ENCODE measurements at places on chromosomes 7 and 10.

DNA sequence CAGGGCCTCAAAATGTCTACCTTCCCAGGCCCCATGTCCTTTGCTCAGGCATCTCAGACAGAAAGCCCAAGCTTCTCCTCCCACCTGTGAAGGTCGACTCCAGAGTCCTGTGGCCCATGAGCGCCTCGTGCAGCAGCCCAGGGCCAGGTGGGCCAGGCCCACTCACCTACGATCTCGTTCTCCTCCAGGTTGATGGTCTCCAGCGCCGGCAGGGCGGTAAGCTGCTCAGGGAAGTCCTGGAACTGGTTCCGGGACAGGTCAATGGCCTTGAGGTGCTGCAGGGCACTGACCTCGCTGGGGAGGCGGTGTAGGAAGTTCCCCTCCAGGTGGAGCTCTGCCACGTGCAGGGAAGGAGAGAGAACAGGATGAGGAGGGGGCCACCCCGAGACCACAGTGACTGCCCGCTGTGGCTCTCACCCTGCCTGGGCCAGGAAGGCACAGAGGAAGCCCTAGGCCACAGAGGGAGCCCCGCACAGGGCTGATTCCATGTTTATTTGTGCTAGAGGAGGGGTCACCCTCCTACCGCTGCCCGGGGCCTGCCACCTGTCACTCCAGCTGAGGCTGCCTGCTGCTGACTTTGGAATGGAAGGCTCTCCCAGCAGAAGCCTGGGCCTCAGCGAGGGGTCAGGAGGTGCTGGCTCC is 40.0 kb upstream of the NPFFR1 start:
- peaks cover 10% of the 10 kb centered on the region for H3K4me1 ChIP-seq
- H3K36me3 ChIP-seq, result no peaks in the 10 kb centered on the region
- no peak for DNase-seq
- H3K4me3 ChIP-seq, result no peak overlapping the region
- H3K27ac ChIP-seq, result peak overlapping the region; percentile 35

GRCh38 chr10:57222603-57223002 is 861.5 kb upstream of the ZWINT start:
- no peaks in the 10 kb centered on the region for H3K27me3 ChIP-seq
- H3K36me3 ChIP-seq, result no peaks in the 10 kb centered on the region
- H3K4me3 ChIP-seq, result no peak overlapping the region

DNA sequence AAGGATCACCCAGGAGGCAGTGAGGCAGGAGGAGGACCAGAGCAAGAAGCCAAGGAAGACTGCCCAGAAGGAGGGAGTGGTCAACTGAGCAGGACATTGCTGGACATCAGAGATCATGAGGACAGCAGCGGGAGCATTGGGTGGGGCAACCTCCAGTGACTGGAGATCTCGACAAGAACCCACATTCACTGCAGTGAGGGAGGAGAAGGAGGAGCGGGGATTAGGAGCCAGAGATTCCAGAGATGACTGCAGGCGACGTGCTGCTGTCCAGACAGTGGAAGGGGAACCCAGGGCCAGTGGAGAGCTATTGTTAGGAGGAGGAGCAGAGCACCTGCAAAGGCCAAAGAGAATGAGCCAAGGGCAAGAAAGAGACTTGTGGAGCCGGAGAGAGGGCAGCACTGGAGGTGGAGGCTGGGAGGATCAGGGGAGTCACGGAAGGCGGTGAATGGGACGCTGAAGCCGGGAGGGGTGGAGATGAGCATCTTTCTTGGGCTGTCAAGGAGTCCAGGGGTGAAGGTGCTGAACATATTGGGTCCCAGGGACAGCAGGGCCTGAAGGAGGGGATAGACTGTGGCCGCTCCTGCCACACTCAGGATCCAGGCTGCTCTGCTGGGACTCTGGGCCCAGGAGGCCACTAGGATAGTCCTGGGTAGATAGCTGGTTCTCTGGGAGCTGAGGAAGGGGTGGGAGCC is 140.1 kb upstream of the UNC5B start:
- no peak for DNase-seq
- H3K27ac ChIP-seq, result no peak overlapping the region
- H3K27me3 ChIP-seq, result no peaks in the 10 kb centered on the region
- H3K4me3 ChIP-seq, result no peak overlapping the region
- H3K4me1 ChIP-seq, result peaks cover 7% of the 10 kb centered on the region

- H3K27ac ChIP-seq, result no peak overlapping the region
- H3K27me3 ChIP-seq, result no peaks in the 10 kb centered on the region
- no peak for DNase-seq
- H3K36me3 ChIP-seq, result no peaks in the 10 kb centered on the region
Observed at GRCh38 chr7:8362723-8363369, 70.6 kb upstream of the NXPH1 start.

- no peak overlapping the region for H3K27ac ChIP-seq
- H3K27me3 ChIP-seq, result no peaks in the 10 kb centered on the region
- no peaks in the 10 kb centered on the region for H3K36me3 ChIP-seq
- no peak for DNase-seq
- H3K4me1 ChIP-seq, result no peaks in the 10 kb centered on the region
Observed at GRCh38 chr10:32687116-32687515, 241.2 kb downstream of the CCDC7 start.

DNA sequence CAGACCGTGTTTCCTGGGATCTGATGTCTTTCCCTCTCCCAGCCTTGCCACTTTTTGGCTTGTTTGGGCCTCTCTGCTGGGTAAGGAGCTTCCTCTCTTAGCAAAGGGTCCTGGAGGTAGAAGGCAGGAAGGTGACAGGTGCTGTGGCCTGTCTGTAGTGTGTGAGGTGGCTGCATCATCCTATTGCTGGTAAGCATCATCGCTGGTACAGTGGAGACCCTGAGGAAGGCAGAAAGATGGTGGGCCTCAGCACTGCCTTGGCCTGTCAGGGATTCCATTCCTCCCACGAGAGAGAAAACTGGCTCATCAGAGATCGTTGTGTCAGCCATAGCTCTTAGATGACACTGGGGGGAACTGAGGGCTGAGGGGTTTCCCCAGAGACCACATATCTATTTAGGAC is 46.5 kb downstream of the ZMIZ1 start:
- peak overlapping the region; percentile 27 for H3K27ac ChIP-seq
- no peaks in the 10 kb centered on the region for H3K27me3 ChIP-seq
- no peak for DNase-seq
- H3K36me3 ChIP-seq, result peaks cover 4% of the 10 kb centered on the region
- H3K4me1 ChIP-seq, result peaks cover 79% of the 10 kb centered on the region

DNA sequence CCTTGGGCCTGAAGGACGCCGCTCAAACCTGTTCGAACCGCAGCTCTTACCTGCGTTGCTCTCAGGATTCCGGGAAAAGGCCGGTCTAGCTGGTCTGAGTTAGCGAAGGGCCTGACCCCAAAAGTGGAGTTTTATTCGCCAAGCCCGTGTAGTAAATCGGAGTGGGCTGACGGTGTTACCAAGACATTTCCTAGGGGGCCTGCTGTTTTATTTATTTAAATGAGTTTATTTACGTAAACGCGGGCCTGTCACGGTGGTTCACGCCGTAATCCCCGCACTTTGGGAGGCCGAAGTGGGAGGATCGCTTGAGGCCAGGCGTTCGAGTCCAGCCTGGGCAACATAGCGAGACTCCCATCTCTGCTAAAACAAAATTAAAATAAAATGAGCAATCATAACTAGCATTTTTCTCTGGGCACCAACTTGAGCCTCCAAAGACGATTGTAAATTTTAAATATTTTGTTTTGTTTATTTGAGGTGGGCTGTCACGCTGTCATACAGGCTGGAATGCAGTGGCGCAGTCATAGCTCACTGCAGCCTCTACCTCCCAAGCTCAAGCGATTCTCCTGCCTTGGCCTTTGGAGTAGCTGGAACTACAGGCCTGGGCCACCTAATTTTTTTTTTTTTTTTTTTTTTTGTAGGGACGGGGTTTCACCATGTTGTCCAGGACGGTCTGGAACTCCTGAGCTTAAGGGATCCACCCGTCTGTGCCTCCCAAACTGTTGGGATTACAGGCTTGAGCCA is 903 bp downstream of the ZNF655 start:
- H3K27ac ChIP-seq, result peak overlapping the region; percentile 99
- peaks cover 25% of the 10 kb centered on the region for H3K4me1 ChIP-seq
- H3K4me3 ChIP-seq, result peak overlapping the region; percentile 96

DNA sequence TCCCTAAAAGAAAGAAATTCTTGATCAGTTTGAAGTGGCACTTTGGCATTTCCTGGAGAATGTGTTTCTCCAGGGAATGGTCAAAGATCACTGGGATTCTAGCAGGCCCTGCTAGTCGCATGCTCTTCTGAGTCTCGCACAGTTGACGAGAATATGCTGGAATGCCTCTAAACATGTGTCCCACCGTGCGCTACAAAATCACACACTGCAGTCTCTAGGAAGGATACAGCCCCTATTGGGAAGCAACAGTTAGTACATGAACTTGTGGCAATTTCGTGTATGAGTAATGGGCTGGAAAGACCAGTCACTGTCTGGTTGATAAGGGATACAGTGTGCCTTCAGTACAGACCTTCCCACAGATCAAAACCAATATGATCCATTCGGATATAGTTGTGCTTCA is 257.9 kb downstream of the PRPF18 start:
- no peak overlapping the region for H3K4me3 ChIP-seq
- peaks cover 19% of the 10 kb centered on the region for H3K36me3 ChIP-seq
- no peaks in the 10 kb centered on the region for H3K27me3 ChIP-seq
- no peak for DNase-seq
- peaks cover 27% of the 10 kb centered on the region for H3K4me1 ChIP-seq

GRCh38 chr7:107213193-107213788 is 44.5 kb downstream of the HBP1 start:
- H3K4me1 ChIP-seq, result no peaks in the 10 kb centered on the region
- H3K36me3 ChIP-seq, result peaks cover 30% of the 10 kb centered on the region
- H3K27ac ChIP-seq, result no peak overlapping the region
- no peaks in the 10 kb centered on the region for H3K27me3 ChIP-seq

- no peaks in the 10 kb centered on the region for H3K36me3 ChIP-seq
- H3K27me3 ChIP-seq, result no peaks in the 10 kb centered on the region
- H3K27ac ChIP-seq, result peak overlapping the region; percentile 29
- DNase-seq, result no peak
- H3K4me3 ChIP-seq, result no peak overlapping the region
- H3K4me1 ChIP-seq, result peaks cover 22% of the 10 kb centered on the region
Observed at GRCh38 chr10:43942096-43942850, 293.6 kb upstream of the ZNF32 start.

DNA sequence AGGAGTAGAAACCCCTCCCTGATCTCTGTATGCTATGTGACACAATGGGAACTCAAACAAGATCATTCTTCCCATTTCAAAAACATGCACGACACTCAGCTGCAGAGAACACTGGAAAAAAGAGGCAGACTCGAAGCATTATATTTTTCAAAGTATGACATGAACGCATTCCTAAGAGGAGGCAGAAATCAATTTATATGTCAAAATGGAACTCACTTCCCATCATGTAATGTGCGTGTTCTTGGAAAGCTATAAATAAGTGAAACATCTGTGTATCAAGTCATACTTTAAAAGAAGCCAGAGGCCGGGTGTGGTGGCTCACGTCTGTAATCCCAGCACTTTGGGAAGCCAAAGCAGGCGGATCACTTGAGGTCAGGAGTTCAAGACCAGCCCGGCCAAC is 142.7 kb downstream of the ICA1 start:
- no peak overlapping the region for H3K4me3 ChIP-seq
- no peaks in the 10 kb centered on the region for H3K27me3 ChIP-seq
- no peak overlapping the region for H3K27ac ChIP-seq
- DNase-seq, result no peak
- H3K4me1 ChIP-seq, result no peaks in the 10 kb centered on the region

GRCh38 chr7:148121401-148121800 is 469.2 kb upstream of the C7orf33 start:
- H3K27ac ChIP-seq, result no peak overlapping the region
- no peak for DNase-seq
- H3K27me3 ChIP-seq, result no peaks in the 10 kb centered on the region
- no peak overlapping the region for H3K4me3 ChIP-seq

DNA sequence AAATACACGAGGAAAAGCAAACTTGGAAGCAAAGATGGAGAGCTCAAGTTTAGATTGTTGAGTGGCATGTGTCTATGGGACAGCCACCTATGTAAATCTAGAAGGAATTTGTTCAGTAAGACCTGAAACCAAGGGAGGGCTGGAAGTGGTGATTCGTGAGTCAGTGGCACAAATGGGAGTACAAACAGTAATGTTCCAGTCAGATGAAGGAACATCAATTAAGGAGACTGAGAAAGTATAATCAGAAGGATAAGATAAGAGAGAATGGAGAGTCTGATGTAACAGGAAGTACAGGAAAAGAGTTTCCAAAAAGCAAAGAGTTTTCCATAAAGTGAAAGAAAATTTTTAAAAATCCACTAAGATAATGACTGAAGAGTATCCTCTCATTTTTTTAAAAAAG is 544.2 kb downstream of the KIF20B start:
- no peak overlapping the region for H3K27ac ChIP-seq
- DNase-seq, result no peak
- no peaks in the 10 kb centered on the region for H3K4me1 ChIP-seq
- no peaks in the 10 kb centered on the region for H3K27me3 ChIP-seq

GRCh38 chr10:28429573-28430216 is 103.2 kb upstream of the WAC start:
- no peak overlapping the region for H3K4me3 ChIP-seq
- no peak overlapping the region for H3K27ac ChIP-seq
- H3K4me1 ChIP-seq, result peaks cover 3% of the 10 kb centered on the region
- no peaks in the 10 kb centered on the region for H3K27me3 ChIP-seq
- no peaks in the 10 kb centered on the region for H3K36me3 ChIP-seq

- no peaks in the 10 kb centered on the region for H3K27me3 ChIP-seq
- H3K36me3 ChIP-seq, result no peaks in the 10 kb centered on the region
- no peak for DNase-seq
- no peak overlapping the region for H3K4me3 ChIP-seq
Observed at GRCh38 chr7:78398576-78398975, 600.0 kb downstream of the PHTF2 start.

GRCh38 chr10:53744746-53745145 is 972.2 kb upstream of the MBL2 start:
- H3K36me3 ChIP-seq, result peaks cover 9% of the 10 kb centered on the region
- H3K27me3 ChIP-seq, result no peaks in the 10 kb centered on the region
- no peak overlapping the region for H3K27ac ChIP-seq
- peaks cover 6% of the 10 kb centered on the region for H3K4me1 ChIP-seq
- DNase-seq, result no peak

GRCh38 chr10:77027141-77027540 is 610.5 kb downstream of the KCNMA1 start:
- no peaks in the 10 kb centered on the region for H3K27me3 ChIP-seq
- H3K4me3 ChIP-seq, result no peak overlapping the region
- no peak overlapping the region for H3K27ac ChIP-seq

GRCh38 chr7:14432924-14433323 is 443.5 kb upstream of the ETV1 start:
- H3K4me1 ChIP-seq, result peaks cover 21% of the 10 kb centered on the region
- no peak overlapping the region for H3K4me3 ChIP-seq
- no peak for DNase-seq

- H3K4me1 ChIP-seq, result no peaks in the 10 kb centered on the region
- no peak overlapping the region for H3K27ac ChIP-seq
- H3K27me3 ChIP-seq, result peaks cover 6% of the 10 kb centered on the region
- DNase-seq, result no peak
Observed at GRCh38 chr10:117860823-117861222, 185.9 kb downstream of the RAB11FIP2 start.
